Esophagus mucosa (tissue), 1 donor: ENCODE measurements at places on chromosomes 5 and 9.

DNA sequence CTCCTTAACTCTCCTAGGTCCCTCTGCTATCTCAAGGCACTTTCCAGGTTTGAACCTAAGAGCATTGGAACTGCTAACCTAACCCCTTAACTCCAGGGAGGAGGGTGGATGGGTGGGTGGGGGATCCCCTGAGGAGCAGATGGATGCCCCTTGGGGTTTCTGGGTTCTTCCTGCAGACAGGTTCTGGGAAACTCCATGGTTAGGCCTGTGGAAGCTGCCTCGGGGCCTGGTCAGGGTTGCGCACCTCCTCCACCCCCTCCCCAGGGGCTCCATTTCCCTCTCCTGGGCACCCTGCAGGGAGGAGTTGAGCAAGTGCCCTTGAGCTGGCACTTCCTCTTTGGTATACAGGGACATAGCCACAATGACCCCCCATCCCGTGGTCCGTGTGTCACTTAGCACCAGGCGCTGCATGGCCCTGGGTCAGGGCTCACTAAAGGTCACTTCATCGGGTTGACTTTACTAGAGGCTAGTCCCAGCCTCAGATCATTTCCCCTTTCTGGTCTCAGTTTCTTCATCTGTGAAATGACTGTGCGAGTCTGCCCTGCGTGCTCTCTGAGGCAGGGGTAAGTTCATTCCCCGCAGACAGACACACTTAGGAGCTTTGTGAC, 16.0 kb downstream of the CXXC5 start:
- no peak for ATAC-seq

DNA sequence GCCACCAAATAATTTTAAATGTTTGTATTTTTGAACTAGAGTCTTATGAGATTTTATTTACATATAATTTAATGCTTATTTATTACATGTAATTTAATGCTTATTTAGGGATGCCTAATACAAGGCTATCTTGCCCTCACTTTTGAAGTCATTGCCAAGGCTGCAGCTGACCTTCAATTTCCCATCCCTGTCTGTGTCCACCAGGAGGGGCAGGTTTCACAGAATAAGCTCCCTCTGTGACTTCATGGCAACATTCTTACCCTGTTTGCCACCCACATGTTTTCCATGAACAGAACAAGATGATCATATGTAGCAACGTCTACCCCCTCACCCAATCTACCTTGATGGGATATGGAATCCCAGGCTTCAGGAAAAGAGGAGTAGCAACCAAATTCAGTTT, 27.0 kb downstream of the C5 start:
- no peak for ATAC-seq

GRCh38 chr9:104795082-104795481, 31.2 kb downstream of the NIPSNAP3B start:
- ATAC-seq: no peak

- no peak for ATAC-seq
Observed at GRCh38 chr9:98821831-98822230, 14.4 kb downstream of the GALNT12 start.

GRCh38 chr9:91033797-91034196, 232.2 kb downstream of the SYK start:
- no peak for ATAC-seq

GRCh38 chr9:87713278-87713987, 12.5 kb upstream of the CTSL start:
- ATAC-seq: peak; percentile 76

DNA sequence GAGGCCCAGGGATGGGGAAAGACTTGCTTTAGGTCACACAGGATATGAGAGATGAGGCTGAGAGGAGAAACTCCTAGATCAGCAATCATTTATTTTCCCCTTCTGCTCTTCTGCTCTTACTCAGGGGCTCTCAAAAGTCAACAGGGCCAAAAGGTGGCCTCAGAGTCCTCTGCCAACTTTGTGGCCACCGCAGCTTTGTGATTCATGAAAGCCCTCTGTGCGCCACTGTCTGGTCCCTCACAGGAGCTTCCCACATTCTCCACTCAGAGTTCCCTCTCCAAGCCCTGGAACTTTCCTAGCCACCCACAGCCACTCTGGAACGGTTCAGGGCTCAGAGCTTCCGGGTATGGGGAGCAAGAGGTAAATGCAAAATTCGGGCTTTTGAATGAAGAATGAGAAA, 82.4 kb downstream of the COL27A1 start:
- ATAC-seq: no peak

GRCh38 chr5:128271859-128272464, 188.4 kb downstream of the SLC12A2 start:
- no peak for ATAC-seq

DNA sequence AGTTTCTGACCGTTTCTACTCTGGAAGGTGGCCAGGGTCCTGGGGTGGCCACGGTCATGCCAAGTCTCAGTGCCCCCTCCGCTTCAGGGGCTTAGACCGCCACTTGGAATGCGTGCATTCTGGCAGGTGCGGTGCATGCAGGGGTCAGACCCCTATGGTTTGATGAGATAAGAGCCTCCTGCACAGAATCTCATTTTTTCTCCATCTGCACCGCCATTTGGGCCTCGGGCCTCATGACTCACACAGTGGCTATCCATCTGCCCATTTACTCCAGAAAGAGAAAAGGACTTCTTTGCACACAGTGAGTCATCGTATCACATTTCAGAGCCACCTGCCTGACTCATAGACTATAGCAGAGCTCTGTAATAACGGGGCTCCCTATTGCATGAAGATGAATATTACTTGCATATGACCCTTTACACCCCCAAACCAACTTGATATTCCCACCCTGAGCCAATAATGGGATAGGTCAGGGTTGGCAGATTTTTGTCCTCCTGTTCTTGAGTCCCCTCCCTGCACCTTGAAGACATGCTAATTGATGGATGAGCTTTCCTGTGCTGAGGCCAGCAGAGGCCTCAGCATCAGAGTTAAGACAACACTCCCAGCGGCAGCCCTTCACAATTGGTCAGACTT, 157.4 kb downstream of the NR3C1 start:
- ATAC-seq: peak; percentile 84

DNA sequence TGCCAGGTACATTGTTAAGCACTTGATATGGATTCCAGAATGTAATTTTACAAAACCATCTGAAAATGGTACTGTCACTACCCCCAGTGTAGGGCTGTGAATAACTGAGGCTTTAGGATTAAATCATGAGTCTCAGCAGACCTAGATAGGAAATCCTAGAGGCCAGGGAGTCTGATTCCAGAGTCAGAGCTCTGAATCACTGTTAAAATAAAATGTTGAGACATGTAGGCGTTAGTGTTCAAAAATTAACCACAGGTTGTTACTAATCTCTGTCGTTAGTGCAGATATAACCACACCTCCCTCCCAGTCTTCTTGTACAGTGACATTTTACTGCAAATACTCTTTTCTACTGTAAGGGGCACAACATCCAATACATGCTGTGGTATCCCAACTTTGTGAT, 1828.8 kb downstream of the MAT2B start:
- ATAC-seq: no peak

DNA sequence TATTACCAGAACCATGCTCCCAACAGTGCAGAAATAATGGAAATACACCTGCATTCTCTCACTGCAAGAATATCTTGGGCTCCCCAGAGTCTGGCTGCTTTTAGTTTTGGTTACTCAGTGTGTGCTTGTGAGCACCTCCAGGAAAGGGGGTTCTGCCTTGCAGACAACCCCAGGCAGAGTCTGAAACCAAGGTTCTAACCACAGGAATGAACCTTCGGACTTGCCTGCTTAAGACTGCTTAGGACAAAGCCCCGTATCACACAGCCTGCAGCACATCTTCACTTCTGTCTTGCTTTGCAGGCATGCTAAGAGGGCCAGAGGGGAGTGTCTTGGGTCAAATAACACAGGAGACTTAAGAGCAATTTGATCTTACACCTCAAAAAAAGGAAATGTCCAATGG, 94.8 kb upstream of the SPATA31C2 start:
- no peak for ATAC-seq

DNA sequence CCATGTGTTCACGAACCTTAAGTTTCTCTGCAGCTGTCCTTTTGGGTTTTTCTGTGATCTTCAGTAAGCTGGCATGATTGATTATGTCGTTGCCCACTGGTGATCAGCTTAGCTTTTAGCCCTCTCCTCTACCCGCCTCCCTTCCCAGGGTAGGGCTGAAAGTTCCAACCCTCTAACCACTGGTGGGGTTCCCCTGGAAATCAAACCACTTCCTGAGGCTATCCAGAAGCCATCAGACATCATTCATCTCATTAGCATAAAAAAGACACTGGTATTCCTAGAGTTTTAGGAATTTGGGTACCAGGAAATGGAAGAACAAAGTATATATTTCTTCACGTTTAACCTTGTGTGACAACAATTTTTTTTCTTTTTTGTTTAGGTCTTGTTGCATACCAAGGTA, 29.8 kb downstream of the SPIN1 start:
- ATAC-seq: no peak

GRCh38 chr5:9726931-9727330, 96.8 kb upstream of the TAS2R1 start:
- ATAC-seq: no peak

DNA sequence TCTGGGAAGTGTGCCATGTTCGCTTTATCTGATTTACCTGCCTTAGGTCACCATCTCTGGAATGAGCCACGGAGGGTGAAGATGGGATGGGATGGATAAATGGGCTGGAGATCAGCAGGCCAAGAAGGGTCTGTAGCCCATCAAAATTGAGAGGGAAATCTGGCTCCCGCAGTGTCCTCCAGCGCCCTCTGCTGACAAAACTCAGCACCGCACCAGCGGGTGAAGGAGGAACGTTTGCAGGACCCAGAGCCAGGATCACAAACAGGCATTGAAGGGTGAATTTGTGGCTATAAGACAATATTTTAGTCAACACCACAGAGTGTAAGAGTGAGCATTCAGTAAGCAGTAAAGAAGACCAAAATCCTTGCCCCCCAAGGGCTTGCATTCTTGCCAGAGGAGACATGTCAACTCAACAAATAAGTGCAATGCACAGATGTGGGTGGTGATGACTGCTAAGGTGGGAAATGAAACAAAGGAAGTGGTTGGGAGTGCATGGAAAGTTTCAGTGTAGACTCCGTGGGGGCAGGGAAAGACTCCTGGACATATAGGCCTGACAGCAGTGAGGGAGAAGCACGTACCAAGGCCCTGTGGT, 124.4 kb downstream of the TENT4A start:
- ATAC-seq: no peak

GRCh38 chr9:127629468-127630081, 17.5 kb downstream of the STXBP1 start:
- peak; percentile 42 for ATAC-seq

- ATAC-seq: peak; percentile 66
Observed at GRCh38 chr5:78727786-78728761, 79.5 kb upstream of the LHFPL2 start.

GRCh38 chr9:135969064-135969683, 8.0 kb upstream of the UBAC1 start:
- ATAC-seq: no peak
